ENCODE measurements at places on chromosomes 3 and 15.

DNA sequence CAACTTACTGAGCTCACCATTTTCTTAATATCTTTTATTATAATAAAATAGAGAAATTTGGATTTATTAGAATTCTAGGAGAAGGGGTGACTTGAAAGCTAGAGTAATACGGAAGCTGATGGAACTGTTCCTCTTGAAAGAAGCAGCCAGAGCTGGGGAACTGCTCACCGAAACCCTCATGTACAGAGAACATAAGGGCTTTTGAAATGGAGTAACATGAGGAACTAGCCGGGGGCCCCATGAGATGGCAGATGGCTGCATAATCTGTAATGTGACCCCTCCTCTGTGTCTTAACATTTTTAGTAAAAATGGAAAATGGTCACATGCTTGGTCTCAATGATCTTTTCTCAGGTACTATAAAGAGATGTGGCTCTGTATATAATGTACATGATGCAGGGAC is 15.7 kb upstream of the DYNC1LI1 start:
- DNase-seq, result no peak

- DNase-seq, result no peak
These were observed 138.8 kb downstream of the SV2B start for GRCh38 chr15:91238644-91239425.

DNA sequence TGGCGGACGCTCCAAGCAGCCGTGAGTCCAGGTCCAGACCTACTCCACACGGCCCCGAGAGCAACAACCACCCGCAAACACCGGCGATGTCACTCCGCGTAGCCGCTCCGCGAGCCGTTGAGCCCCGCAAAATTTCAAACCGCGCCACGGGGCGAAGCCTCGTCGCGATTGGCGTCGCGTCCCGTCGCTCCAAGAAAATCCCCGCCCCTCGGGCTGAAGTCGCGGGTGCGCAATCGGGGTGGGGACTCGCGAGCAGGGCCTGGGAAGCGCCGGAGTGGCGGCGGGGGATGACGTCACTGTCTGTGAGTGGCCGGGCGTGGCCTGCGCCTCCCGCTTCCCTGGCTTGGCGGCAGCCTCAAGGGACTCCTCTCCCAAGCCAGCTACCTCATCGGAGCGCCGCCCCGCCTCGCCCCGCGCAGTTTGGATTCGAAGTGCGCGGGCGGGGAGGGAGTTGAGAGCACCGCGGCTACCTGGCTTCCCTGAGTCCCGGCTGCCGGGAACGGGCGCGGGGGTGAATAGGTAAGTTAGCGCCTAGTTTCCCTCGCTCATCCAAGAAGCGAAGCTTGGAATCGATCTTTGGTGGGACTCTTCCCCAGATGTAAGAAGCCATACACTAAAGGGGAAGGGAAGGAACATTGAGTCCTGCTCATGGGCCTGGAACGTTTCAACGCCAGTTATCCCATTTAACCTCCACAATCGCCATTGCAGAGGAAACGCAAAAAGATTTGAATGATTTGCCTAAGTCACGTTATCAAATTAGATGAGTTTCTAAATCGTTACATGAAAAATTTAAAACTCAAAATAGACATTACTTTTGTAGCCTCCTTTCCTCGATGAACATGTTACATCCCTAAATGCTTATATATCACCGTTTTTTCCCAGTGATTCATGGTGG is at the start of gene PRC1:
TSS of gene PRC1 (minus strand) at position 119 of the 895 bp plus-strand sequence. CDS start at position 1, 118 bp downstream.
- peak; percentile 85 for DNase-seq

DNA sequence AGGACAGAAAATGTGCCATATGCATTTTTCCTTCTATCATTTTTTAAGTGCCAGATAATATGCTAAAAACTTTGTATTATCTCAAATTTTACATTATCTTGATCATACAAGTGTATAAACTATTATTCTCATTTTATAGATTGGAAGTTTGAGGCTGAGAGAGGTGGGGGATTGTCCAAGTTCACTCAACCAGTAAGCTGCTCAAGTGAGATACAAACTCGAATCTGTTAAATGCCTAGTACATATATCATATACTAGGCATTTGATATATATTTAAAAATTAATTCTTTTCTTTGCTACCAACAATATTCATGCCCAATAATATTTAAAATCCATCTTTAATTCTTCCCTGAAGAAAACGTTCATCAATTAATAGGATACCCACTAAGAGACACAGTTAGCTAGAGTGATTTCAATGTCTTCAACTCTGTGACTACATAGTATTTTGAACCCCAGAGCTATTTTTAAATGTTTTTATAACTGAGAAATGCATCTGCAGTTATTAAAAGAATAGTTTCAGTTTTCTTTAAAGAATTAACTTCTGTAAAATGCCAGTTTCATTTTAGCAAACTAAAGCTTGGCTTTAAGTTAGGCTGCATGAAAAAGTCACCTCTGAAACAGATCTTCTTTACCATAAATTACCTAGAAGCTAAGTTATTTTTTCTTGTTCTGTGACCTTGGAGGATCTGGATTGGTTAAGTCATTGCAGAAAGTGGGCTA is 40.4 kb downstream of the IQCB1 start:
- no peak for DNase-seq

GRCh38 chr3:177445549-177445948 is 248.3 kb upstream of the TBL1XR1 start:
- DNase-seq, result no peak

DNA sequence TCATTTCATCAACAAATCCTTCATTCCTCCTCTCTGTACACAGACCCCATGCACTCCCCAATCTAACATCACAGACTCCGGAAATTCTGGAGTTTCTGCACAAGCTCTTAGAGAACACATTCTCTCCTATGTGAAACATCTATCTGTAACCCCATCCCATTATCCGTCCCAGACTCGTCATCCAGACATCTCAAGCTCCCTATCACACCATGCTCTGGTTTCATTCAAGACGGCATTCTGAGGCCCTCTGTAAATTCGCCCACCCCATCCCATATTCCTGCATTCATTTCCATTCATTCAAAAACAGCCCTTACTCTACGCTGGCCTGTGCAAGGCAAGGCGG is 575 bp downstream of the LEO1 start:
- DNase-seq, result no peak
